ENCODE measurements at places on chromosomes 7 and 10. TPM values are rescaled to one million over a fixed set of nuclear protein-coding genes. Genes with fewer than 3 reads are reported as not detected.

The KLF14 gene
- not detected for total RNA-seq

The RARRES2 gene
- total RNA-seq, result 5.0 TPM

The CUZD1 gene
- total RNA-seq, result 1.7 TPM

The HMX2 gene
- not detected for total RNA-seq

The OPN1SW gene
- total RNA-seq, result not detected

The UCN3 gene
- not detected for total RNA-seq

The FBXL13 gene
- 1.7 TPM for total RNA-seq

The TAF3 gene
- total RNA-seq, result 1.3 TPM

The TRIM24 gene
- total RNA-seq, result 9.8 TPM

The HUS1 gene
- 7.5 TPM for total RNA-seq

The PIK3AP1 gene
- 0.51 TPM for total RNA-seq

The COL17A1 gene
- 0.03 TPM for total RNA-seq

The ZP3 gene
- 1.3 TPM for total RNA-seq

The LRRC18 gene
- total RNA-seq, result not detected

The VSTM4 gene
- not detected for total RNA-seq

The ZPBP gene
- total RNA-seq, result not detected

The RADIL gene
- total RNA-seq, result 7.3 TPM

The HOXA5 gene
- 1.6 TPM for total RNA-seq

The FAM25A gene
- not detected for total RNA-seq

The NUTM2A gene
- total RNA-seq, result not detected

The DEPP1 gene
- 0.14 TPM for total RNA-seq

The ALOX5 gene
- not detected for total RNA-seq

The ANKRD22 gene
- not detected for total RNA-seq

The MYPN gene
- 0.06 TPM for total RNA-seq

The FLNC gene
- total RNA-seq, result 231 TPM

The OR2A5 gene
- not detected for total RNA-seq

The VWA2 gene
- total RNA-seq, result not detected

The ITPRID1 gene
- total RNA-seq, result not detected

The COL26A1 gene
- total RNA-seq, result 104 TPM

The MYOZ1 gene
- 1.2 TPM for total RNA-seq

The TMEM196 gene
- total RNA-seq, result not detected

The FFAR4 gene
- not detected for total RNA-seq

The GNB2 gene
- total RNA-seq, result 232 TPM

The CYP26C1 gene
- total RNA-seq, result not detected

The RNLS gene
- total RNA-seq, result 2.0 TPM

The DGKI gene
- total RNA-seq, result 0.06 TPM

The CACNB2 gene
- not detected for total RNA-seq

The PKD2L1 gene
- total RNA-seq, result not detected

The LIPM gene
- total RNA-seq, result not detected

The ZNF804B gene
- total RNA-seq, result not detected

The AKR1C3 gene
- total RNA-seq, result 1.4 TPM

The CCDC7 gene
- 1.0 TPM for total RNA-seq

The DNAH11 gene
- total RNA-seq, result 0.43 TPM

The LRRTM3 gene
- total RNA-seq, result not detected

The CNTNAP2 gene
- total RNA-seq, result not detected

The ACTL6B gene
- total RNA-seq, result 0.14 TPM

The PAPSS2 gene
- total RNA-seq, result not detected

The C10orf53 gene
- total RNA-seq, result not detected

The EMX2 gene
- total RNA-seq, result not detected
